GM06990 (cell line): ENCODE measurements at places on chromosomes 5 and 9.

GRCh38 chr9:83247732-83248131 is 184.8 kb upstream of the RASEF start:
- DNase-seq: no peak

DNA sequence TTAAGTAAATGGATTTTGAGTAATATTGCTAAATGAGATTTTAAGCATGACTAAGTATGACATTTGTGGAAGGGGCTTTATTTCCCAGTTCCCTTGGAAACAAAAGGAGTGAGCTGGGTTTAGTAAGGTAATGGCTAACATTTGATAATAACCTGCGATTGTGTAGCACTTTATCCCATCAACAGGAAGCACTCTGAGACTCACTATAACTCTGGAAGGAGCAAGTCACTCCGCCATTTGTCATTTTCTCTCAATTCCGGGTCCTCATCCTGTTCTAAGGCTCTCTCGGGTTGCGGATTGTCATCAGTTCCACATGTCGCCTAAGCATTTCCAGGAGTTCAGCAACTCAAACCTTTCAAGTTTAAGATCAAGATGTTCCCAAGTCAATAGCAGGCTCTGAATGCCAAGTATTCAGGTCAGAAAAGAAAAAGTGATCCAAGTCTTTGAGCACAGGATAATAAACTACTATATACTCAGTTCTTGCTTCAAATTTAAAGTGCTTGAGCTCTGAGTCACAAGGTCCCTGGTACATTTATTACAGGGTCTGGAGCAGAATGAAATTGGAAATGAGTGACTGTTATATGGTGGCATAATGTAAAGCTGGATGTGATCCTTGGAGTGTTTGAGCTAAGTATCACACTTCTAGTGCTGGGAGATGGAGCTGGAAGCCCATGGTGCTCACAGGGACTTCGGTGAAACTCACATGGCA is 39.3 kb downstream of the CAPSL start:
- DNase-seq: no peak

DNA sequence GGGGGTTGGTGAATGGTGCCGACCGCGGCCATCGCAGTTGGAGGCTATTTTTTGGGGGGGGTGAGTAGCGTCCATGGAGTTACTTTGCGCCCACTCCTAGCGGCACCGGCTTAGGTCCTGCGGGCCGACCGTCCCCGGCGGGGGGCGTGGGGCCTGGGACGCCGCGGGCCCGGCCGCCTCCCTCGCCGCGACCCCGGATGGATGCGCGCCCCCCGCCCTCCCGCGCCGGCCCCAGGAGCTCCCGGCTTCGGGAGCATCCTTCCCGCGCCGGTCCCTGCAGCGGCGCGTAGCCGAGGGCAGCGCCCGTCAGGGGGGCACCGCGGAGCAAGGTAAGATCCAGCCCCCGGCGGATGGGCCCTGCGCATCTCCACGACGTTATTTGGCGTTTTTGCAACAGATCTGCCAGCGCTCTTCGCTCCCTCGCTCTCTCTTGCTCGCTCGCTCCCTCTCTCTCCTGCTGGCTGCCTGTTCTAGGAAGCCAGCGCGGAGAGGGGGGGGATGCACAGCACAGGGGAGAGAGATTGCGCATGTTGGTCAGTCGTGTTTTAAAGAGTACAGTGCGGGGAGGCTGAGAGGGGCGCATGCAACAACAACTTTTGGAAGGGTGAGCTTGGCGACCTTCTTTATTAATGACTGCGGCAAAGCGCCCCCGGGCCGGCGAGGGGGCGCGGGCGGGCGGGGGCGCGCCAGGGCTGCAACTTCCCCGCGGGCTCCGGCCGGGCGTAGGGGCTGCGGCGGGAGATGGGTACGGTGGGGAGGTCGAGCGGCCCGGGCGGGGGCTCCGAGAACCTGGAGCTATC is 413 bp downstream of the JADE2 start:
- peak; percentile 67 for DNase-seq

DNA sequence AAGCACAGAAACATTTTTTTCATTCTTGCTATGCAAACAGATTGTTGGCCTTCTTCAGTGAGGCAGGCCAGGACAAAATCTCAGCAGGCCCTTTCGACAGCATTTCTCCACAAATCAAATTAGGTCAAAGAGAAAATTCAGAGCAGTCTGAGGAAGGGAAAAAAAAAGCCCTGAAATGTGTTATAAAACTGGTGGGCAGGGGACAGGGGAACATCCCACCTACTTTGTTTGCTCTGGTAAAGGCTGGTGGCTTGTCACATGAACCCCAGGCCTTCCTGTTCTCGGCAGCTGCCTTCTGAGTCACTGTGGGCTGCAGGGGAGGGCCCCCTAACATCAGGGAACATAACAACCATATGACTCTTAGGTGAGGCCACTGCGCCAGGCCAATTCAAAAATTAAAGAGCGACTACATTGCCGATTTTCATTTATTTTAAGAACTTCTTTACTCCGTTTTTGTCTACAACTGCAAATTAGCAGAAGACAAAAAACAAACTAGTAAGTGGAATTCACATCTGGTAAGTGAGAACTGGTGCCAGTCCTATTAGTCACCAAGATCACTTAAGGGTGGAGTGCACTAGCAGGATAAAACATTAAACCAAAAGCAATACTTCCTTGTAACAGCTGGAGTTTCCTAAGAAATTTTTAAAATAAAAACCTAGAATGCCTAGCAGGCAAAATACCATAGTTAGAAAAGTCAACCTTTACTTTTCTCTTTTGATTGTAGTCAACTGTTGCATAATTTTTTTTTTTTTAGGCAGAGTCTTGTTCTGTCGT is 46.2 kb upstream of the DENND4C start:
- DNase-seq: peak; percentile 53

DNA sequence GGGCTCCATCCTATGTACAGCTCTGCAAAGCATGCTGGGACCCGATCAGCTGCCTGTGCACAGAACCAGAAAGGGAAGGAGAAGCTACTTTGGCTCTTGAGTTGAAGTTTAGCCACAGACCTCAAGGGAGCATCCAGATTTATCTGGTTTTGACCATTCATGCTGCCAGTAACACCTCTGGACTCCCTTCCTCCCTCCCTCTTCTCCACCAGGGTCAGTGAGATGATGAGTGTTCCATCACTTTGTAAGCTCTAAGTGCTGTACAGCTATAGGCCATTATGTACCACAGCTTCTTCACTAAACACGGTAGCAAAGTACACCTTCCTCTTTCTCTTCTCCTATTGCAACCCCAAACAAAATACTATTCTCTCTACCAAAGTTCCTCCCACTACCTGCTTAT is 77.9 kb downstream of the GLIS3 start:
- DNase-seq: no peak

DNA sequence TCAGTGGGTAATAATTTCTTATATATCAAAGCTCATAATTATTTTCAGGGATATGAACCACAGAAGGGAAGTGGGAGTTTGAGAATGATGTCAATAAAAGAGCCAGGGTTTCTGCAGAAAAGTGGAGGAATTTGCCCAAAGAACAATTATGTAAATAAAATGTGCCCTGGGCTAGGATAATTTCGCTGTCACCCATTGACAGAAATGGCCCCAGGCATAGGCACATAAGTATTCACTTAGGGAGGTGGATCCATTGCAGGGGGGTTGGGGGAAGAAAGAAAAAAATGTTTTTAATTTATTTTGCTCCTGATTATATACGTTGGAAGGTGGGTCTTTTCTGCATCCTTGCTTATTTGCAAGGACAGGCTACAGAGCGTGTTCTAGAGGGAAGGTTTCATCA is 135.1 kb upstream of the IRX2 start:
- no peak for DNase-seq

- no peak for DNase-seq
These were observed 4.9 kb upstream of the PSAT1 start for GRCh38 chr9:78292026-78292425.

DNA sequence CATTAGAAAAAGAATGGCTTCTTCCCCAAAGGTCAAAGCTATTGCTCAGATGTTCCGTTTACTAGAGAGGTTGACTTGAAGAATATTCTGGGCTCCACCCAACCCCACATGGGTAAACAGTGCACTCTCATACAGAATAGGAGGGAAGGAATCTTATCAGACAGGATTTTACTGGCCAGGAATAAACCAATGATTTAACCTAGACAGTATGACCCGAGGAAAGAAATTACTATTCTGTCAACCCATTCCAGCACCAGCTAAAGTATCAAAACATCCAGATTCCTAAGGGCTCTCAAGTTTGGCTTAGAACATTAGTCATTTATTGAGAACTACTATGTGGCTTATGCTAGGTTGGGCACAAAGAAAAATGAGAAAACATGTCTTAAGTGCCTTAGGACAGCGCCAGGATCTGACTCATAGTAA is 493.6 kb upstream of the KLF4 start:
- no peak for DNase-seq

DNA sequence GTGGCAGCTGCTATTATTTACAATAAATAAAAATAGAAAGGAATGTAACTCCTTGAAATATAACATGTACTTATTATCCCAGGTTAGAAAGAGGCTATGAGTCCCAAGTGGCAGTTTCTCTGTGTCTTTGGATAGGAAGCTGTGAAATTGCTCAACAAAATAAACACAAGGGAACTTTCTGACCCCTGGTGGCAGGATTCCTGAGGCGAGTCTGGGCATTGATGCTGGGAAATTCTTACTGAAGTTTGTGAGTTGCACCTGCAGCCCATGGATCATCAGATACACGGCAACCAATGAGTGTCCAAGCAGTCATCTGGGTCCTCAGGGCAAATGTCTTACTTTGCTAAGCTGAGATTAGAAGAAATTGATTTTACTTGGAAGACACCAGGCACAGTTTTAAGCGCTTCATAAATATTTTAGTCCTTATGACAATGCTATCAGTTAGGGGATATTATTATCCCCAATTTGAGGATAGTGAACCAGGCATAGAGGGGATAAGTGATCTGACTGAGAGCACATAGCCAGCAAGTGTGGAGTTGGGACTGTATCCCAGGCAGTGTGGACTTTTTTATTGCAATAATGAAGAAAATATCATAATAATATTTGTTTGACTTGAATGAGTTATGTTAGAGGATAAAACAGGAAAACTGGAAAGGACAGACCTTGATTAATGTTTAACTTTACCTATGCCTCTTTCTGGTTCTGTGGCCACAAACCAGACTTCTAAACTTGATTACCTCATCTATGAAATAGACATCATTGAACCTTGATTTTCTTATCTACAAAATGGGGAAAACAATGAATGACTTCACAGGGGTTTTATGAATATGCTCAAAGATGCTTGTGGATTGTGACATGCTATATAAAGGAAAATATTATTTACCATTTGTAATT is 265.5 kb upstream of the ADAMTSL1 start:
- DNase-seq: no peak

DNA sequence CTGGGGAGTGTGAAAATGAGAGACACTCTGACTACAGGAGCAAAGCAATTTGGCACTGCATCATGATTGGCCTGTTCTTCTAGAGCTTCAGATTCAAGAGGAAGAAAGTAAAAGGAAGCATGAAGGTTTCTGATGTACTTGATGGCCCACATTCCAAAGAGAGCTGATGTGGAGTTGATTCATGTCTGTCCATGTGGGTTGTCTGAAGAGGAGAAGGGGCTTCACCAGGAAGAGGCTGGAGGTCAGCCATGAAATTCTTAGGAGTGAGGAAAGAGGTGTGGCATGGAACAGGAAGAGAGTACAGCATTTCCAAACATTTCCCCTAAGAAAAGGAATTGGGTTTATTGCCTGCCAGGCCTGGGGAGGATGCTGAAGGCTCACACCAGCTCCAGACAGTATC is 70.7 kb downstream of the PTCD2 start:
- DNase-seq: no peak

GRCh38 chr5:135828782-135829127 is 5.7 kb upstream of the SLC25A48 start:
- DNase-seq: no peak

DNA sequence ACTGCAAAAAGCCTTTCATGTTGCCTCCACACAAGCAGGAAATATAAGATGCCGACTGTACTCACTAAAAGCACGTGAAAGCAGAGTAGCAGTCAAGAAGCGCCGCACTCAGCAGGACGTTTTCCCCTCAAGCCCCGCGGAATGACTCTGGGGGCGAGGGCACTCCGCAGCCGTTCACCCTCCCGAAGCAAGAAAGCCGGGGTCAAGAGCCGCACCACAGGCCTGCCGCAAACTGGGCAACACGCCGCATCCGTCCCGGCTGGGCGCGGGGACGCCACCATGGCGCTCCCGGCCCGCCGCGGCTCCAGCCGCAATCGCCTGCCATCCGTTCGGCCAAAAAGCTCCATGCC is 364 bp downstream of the RPS6 start:
- no peak for DNase-seq

GRCh38 chr5:161507591-161507990 is 38.9 kb downstream of the GABRB2 start:
- DNase-seq: no peak

- DNase-seq: no peak
These were observed 48.2 kb downstream of the MARCHF3 start for GRCh38 chr5:126982202-126982601.

DNA sequence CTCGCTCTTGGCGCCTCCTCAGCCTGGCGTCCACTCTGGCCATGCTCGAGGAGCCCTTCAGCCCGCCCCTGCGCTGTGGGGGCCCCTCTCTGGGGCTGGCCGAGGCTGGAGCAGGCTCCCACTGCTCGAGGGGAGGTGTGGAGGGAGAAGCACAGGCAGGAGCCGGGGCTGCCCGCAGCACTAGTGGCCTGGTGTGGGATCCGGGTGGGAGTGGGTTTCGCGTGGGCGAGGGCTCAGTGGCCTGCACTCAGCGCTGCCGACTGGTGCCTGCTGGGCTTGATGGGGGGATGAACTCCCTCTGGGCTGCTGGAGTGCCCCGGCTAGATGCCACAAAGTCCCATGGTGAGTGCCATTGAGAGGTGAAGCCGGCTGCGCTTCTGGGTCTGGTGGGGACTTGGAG is 4.4 kb upstream of the HSPA4 start:
- DNase-seq: no peak

DNA sequence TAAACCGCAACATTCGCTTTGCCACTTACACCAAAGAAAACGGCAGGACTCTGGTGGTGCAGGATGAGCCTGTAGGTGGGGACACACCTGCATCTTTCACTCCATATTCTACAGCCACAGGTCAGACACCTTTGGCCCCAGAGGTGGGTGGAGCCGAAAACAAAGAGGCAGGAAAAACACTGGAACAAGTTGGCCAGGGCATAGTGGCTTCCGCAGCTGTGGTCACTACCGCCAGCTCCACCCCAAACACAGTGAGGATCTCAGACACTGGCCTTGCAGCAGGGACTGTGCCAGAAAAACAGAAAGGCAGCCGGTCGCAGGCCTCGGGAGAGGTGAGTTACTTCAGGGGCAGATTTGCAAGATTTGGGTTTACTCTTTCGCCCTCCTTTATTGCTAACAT is 33.8 kb downstream of the KDM3B start:
- no peak for DNase-seq

- no peak for DNase-seq
These were observed 6.2 kb downstream of the OXCT1 start for GRCh38 chr5:41863871-41864486.

DNA sequence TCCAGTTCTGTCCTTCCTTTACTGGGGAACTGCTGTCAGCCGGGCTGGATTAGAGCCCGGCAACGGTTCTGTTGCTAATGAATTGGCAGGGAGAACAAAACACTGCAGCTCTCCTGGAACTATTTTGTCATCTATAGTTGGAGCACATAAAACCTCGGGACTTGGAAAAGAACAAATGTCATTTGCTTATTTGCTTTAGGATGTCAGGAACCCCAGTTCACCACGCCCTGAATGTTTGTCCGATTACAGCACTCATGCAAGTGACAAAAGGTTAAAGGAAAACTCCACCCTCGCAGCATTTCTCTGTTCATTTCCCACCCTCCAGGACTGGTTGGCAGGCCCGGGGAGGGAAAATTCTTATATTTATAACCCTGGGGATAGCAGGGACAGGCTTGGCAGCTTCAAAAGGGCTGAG is 66.4 kb upstream of the PLPP1 start:
- DNase-seq: no peak

- no peak for DNase-seq
These were observed 42.2 kb downstream of the COL5A1 start for GRCh38 chr9:134683714-134684374.
